ENCODE measurements at places on chromosomes 3 and 15.
A peak's percentile ranks its signal among the peaks of the same experiment; 100 is the strongest.

- peak; percentile 87 for DNase-seq
These were observed 8.9 kb upstream of the SUCNR1 start for GRCh38 chr3:151864423-151865101.

DNA sequence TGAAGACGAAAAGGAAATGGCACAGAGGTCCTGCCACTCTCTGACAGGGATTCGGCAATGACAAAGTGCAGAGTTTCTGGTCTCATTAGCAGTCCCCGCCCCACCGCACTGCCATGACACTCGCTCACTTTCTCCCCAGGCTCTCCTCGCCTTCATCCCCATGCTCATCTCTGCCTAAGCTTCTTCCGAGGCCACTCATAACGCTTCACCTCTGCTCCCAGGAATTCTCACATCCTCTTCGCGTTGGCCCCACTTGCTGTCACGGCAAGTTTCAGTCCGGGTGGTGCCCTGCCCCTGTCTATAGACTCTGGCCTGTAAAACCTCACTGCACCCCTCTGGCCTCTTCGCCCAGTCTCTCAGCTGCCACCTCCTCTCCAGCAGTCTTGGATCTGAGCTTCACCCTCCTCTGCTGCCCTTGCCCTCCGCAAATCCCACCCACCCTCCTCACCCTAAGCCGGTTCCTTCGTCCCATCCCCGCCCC is 654 bp downstream of the RUBCN start:
- DNase-seq = no peak

DNA sequence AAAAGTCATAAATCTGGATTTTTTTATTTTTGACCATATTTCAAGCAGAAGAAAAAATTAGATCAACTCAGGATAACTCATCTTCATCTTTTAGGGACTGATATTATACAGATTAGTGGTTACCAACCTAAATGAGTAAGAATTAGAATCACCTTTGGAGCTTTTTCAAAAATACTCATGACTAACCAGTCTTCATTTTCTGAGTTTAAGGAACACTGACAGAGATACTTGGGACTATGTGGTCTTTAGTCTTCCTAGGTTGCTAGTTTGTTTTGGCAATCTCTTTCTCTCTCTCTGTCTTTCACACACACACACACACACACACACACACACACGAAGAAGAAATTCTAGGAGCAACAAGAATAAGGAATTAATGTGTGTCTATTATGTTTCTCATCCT is 50.1 kb downstream of the TMOD3 start:
- peak; percentile 70 for DNase-seq

DNA sequence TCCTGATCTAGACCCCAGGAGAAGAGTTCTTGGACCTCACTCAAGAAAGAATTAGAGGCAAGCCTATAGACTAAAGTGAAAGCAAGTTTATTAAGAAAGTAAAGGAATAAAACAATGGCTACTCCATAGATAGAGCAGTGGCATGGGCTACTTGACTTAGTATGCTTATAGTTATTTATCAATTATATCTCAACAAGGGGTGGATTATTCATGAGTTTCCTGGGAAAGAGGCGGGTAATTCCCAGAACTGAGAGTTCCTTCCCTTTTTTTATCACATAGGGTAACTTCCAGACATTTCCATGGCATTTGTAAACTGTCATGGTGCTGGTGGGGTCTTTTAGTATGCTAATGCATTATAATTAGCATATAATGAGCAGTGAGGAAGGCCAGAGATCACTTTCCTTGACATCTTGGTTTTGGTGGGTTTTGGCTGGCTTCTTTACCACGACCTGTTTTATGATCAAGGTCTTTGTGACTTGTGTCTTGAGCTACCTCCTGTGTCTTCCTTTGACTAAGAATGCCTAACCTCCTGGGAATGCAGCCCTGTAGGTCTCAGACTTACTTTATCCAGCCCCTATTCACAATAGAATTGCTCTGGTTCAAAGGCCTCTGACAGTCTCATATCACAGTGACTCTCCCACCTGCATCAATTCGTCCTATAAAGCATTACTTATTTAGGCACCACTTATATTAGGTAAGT is 35.3 kb upstream of the PLSCR2 start:
- DNase-seq = peak; percentile 53

DNA sequence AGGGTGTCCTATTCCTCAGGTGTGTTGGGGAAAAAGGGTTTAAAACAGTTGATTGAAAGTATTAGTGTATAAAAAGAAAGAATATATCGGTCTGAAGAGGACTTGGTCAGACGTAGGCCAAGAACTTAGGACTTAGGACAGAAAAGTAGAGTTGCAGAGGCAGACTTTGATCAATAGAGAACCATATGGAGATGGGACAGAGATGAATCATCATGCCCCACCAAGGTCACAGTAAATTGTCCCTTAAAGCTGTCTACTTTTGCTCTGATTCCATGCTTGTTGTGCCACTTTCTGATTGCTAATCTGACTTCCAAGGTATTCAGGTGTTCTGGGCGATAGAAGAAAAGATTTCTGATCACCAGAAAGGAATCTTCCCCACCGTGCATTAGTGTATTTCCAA is 52.9 kb upstream of the ZDHHC23 start:
- DNase-seq = no peak

DNA sequence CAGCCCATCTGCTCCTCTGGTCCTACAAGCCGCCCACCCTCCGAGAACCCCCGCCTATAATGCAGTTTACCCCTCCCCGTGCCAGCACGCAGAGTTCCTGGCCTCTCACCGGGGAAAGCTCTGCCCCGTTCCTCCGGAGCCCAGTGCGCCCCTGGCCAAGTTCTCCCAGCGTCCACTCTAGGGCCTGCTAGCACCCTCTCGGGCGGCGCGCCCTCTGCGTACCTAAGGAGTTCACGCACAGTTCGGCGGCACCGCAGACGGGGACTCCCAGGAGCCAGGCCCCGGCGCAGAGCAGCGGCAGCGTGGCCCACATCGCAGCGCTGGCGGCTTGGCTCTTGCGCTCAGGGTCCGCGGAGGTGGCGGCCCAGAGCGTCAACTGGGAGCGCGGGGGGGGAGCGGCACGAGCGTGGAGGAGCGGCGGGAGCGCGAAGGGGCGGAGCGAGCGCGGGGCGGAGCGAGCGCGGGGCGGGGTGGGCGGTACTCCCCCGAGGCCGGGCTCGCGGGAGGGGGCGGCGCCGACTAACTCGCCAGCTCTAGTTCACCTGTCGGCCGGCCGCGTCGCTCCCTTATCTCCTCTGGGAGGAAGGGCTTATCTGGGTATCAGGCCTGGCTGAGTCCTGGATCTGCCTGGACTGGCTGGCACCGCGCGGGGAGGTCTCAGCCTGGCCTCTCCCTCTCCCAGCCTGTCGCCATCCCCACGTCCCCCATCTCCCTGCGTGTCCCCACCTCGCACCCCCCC is at the start of gene CTSH:
TSS of gene CTSH (minus strand) at position 378 of the 739 bp plus-strand sequence. CDS start at position 313, 65 bp downstream.
- no peak for DNase-seq

- peak; percentile 51 for DNase-seq
These were observed 13.2 kb downstream of the TNIK start for GRCh38 chr3:171446801-171447578.

DNA sequence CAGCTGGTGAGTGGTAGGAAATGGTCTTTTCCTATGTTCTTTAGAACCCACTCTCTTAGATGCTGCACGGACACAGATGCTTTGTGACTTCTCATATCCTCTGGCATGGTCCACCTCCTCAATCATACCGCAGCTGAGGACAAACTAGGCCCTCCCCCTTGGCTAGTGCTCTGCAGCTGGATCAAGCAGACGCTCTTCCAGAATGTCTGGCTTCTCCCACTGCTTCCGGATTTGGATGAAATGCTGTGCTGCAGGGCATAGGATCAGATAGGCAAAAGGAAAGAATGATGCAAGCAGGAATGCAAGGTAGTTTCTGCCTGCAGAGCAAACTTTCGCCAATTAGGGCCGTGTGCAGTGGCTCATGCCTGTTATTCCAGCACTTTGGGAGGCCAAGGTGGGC is 75.7 kb upstream of the SLC4A7 start:
- no peak for DNase-seq

DNA sequence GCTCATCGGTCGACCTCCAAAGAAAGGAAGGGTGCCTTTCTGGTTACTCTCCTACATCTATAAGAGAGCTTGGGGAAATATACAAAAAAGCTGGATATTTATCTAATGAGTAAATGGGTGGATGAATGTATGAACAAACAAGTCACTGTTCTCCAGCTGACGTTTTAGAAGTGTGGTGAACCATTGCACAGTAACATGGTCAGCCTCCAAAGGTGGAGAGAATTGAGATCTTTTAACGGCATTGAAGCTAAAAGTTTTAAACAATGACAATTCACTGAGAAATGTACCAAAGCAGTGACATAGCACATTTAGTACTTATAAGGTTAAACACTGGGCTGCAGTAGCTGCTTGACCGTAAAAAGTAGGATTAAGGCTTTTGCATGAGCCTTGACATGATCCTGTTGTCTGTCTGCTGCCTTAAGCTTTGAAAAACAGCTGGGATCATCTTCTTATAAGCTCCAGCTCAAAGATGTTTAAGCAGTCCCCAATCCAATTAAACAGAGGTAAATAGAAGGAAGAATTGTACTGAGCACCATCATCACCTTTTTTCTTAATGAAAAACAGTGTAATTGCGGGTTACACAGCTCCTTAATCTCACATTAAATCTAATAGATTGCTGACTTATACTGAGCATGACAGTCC is 222.9 kb downstream of the WDR72 start:
- no peak for DNase-seq

- no peak for DNase-seq
These were observed 156.0 kb downstream of the CACNA1D start for GRCh38 chr3:53650424-53650823.

DNA sequence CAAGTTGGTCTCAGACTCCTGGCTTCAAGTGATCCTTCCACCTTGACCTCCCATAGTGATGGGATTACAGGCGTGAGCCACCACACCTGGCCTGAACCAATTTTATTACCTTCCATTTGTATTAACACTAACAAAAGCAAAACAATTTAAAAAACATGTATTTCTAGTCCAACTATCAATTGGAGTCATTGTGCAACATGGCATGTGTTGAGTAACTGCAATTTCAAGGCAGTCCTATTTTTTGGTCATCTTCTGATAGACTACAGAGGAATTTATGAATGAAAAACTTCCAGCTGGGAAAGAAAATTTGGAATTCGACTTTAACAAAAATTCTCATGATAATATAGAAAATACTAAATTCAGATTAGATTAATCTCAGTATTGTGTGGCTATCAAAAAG is 16.8 kb downstream of the SPTSSB start:
- DNase-seq = peak; percentile 12

GRCh38 chr3:143831994-143832393 is 16.3 kb downstream of the SLC9A9 start:
- no peak for DNase-seq

DNA sequence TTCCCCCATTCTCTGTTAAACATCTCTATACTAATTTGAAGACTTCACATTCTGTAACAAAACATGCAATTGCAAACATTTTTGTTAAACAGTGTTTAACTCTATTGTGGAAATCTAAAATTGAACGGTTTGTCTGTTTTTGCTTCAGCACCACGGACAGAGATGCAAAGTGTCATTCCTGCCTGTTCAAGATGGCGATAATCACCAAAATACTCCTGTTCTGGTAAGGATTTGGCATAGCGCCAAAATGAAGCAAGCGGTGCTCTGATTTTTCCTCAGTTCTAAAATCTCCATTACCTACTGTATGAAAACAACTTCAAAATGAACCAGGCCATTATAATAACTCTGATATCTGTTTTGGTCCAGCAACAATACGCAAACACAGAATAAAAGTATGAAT is 129.7 kb upstream of the TUSC7 start:
- DNase-seq = peak; percentile 12

GRCh38 chr3:133827684-133828083 is 22.1 kb downstream of the SRPRB start:
- no peak for DNase-seq

DNA sequence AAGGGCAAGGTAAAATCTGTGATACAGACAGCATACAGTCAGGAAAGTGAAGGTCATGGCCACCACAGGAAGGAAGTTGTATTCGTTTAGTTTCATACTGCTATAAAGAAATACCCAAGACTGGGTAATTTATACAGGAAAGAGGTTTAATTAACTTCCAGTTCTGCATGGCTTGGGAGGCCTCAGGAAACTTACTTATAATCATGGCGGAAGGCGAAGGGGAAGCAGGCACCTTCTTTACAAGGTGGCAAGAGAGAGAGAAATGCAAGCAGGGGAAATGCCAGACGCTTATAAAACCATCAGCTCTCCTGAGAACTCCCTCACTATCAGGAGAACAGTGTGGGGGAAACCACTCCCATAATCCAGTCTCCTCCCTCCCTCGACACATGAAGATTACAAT is 353.7 kb upstream of the SEMA6D start:
- DNase-seq = no peak

DNA sequence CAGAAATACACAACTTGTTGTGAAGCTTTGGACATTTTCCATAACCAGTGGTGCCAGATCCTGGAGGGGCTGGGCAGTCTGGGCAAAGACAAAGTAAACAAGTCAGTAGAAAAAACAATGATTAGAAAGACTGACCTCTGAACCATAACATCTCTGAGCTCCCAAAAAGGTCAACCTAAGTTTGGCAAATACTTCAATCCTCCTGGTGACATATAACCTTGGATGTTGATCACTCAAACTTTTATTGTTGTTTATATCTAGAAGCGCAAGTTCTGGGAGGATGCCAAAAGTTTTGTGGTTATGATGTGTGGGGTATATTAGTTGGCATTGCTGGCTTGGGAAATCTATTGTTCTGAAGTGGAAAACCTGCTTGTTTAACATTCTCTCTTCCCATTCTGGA is 257.7 kb downstream of the DIPK2A start:
- DNase-seq = peak; percentile 60

DNA sequence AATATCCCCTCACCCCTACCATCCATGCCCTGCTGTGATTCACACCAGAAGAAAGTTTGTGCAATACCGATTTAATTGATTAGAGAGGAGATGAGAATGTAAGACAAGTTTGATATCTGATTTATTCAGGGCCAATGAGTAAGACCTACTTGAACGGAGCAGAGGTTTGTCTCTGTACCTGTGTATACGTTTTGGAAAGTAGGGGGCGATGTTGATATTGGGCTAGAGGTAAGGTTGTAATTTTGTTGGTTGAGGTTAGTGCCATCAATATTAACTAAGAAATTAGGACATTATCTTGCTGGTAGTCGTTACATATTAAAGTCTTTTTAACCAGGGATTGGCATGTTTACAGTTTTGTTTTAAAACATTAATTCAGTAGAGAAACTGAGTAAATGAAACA is 20.5 kb downstream of the EAF2 start:
- peak; percentile 72 for DNase-seq

GRCh38 chr3:176566757-176567156 is 630.5 kb downstream of the TBL1XR1 start:
- DNase-seq = no peak

DNA sequence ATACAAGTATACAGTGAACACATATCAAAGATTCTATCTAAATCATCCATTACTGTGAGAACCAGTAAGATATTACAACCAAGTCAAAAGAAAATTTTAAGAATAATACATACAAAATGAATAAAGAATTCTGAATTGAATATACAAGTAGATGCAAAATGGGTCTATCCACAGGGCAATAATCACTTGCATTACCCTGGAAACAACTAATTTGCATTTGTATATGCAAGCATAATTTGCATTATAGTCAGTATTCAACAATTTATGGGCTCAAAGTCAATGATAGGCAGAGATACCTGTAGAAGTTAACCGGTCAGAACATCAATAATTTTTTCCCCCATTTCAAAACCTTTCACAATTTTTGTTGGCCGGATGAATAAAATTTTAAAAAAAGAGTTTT is 512.2 kb upstream of the ALCAM start:
- DNase-seq = no peak

- DNase-seq = peak; percentile 44
These were observed 1108.3 kb downstream of the ROBO1 start for GRCh38 chr3:78659386-78659987.

Data from bronchial epithelial cell (primary cell).